ENCODE measurements at places on chromosomes 3 and 15. TPM values are rescaled to one million over a fixed set of nuclear protein-coding genes. Genes with fewer than 3 reads are reported as not detected.

REC114 gene
- total RNA-seq: not detected

CLDN18 gene
- total RNA-seq: not detected

ANKUB1 gene
- total RNA-seq: not detected

DNA sequence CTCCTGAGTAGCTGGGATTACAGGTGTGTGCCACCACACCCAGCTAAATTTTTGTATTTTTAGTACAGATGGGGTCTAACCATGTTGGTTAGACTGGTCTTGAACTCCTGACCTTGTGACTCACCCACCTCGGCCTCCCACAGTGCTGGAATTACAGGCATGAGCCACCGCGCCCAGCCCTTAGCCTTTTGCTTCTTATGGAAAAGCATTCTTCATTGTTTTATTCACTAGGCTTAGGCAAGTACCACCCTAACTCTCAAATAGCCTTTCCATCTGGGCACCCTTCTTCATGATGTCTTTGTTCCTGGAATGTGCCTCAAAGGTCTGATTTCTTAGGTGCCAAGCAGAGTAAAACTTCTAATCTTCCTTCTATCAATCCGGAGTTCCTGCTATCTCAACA lies 641.8 kb downstream of the FHIT start:
- peak; percentile 14 for DNase-seq

DNA sequence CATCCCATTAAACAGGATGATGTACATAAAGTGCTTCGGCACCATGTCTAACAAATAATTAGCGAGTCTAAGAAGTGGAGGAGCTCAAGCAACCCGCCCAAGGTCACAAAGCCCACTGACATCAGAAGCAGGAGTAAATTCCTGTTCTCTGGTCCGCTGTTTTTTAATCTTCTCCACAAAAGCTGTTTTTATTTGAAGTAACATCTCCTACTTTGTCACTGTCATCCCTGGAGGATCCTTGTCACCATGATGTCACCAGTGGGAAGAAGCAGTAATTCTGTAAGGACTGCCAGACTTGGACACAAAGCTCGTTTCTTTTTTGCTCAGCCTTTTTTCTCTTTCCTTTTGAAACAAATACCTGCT lies 216.2 kb downstream of the STT3B start:
- no peak for DNase-seq

SOX14 gene
- total RNA-seq: not detected

DNA sequence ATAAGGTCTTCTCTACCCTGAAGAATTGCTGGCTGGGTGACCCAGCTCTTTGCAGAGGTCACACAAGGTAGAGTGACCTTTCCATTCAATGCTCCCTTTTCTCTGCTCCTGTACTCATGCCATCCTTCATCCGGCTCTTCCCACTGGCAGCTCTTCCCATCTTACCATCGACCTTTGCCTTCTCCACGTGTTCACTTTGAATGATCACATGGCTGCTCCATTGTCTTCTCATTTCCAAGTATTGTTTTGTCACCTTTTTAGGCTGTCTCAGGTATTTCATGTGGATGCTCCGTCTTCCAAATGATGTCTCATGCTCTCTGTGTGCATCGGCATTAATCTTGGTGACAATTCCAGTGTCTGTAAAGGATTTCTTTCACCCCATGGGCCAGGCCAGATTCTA lies 76.6 kb upstream of the ONECUT1 start:
- no peak for DNase-seq

- peak; percentile 100 for DNase-seq
These were observed at the start of gene PCNP for GRCh38 chr3:101573449-101574387. Gene PCNP (plus strand): TSS chr3:101574180. CDS start chr3:101574216, 36 bp downstream.

IGSF10 gene
- not detected for total RNA-seq
